NCI-H510A (cell line): ENCODE measurements at places on chromosomes 11 and 22.

- DNase-seq: peak; percentile 16
Measured at GRCh38 chr11:118790357-118791110, 430 bp downstream of the DDX6 start.

DNA sequence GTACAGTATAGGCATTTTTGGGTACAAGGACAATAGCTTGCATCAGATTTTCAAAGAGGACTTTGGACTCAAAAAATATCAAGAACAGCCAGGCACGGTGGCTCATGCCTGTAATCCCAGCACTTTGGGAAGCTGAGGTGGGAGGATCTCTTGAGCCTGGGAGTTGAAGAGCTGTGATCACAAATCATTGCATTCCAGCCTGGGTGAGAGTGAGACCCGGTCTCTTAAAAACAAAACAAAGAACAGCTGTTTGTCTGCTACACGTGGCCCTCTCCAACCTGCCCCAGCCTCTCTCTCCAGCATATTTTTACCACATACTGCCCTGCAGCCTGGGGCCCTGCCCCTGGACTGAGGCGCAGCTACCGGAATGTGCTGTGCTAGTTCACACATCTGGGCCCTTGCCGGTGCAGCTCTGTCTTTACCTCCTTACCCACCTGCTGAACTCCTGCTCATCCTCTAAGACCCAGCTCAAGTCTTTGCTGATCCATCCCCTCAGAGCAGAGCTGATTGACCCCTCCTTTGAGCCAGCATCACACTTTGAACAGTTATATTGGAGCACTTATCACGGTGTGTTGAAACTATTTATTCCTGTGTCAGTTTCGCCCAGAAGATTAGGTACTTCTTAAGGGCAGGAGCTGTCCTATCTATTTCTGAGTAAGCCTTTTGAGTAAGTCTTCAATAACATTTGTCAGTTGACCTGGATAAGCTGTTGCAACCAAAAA lies 29.4 kb downstream of the GRIK4 start:
- no peak for DNase-seq

DNA sequence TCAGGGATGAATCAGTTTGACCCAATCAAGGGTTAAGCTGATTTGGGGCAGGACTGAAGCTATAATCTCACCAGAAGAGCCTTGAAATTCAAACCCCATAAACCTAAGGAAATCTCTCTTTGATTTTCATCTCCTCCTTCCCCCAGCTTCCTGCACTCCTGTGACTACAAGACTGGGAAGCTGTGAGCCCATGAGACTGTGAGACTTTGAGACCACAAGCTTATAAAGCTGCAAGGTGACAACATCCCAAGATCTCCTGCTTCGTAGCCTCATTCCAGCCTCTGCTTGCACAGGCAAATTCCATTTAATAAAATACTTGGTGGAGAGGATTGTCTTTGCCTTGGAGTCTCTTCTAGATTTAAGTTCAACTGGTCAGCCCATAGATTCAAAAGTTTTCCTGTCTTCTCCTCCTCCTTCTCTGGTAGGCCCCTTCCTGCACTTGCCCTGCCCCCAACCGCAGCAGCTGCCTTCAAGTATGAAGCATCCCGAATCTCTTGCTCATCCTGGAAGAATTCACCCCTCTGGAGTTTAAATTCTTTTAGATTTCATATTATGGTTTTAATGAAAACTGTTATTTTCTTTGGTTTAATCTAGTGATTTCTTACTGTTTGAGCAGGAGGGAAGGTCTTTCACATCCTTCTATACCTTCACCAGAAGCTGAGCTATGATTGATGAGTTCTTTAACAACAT lies 42.1 kb downstream of the PAMR1 start:
- DNase-seq: no peak

DNA sequence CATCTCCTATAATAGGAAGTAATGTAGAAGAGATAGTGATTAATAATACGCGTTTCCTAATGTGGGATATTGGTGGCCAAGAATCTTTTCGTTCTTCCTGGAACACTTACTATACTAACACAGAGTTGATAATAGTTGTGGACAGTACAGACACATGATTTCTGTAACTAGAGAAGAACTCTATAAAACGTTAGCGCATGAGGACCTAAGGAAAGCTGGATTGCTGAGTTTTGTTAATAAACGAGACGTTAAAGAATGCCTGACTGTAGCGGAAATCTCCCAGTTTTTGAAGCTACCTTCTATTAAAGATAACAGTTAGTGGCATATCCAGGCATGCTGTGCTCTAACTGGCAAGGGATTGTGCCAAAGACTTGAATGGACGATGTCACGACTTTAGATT lies 83.3 kb downstream of the GGT1 start:
- no peak for DNase-seq

- no peak for DNase-seq
Measured at GRCh38 chr11:68928136-68928880, 24.6 kb downstream of the IGHMBP2 start.

DNA sequence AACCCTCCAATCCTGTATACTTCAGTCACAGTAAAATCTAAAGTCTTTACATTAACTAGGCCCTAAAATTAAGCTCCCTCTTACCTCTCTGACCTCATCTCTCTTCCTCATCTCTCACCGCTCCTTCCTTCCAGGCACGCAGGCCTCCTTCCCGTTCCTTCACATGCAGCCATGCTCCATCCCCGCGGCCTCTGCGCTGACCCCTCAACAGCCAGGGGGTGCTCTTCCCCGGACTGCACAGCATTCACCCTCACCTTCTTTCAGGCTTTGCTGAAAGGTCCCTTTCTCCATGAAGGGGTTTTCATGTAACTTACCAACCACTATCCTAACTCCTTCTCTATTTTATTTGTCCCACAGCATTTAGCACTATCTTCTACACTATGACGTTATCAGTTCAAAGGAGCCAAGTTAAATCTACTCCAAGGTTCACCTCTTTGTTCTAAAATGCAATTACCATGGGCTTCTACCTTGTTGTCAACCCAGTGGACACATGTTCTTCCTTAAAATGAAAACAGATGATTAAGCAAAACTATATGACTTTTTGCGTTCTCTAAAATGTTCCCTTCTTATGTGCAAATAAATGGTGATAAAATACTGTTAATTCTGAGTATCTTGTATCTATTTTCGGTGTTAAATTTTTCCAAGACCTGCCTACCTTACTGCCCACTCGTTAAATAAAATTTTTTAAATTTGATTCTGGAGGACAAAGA lies 57.8 kb upstream of the APOA1 start:
- DNase-seq: no peak

DNA sequence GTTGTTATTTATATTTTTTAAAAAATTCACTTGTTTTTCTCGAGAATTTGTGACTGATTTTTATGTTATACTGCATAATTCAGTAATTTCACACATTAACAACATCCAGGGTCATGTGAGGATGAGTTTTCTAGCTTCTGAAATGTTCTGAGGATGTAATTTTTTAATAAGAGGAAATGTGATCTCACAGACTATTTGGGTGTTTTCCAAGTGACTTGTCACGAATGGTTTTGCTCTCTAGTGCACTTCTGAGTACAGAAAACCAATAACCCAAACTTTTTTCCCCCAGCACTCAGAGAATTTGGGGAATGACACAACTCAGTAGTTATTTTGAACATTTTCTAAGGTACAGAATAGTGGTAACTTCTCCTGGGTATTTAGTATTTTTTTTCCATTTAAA lies 821.1 kb upstream of the ARHGAP42 start:
- DNase-seq: no peak

GRCh38 chr22:29469755-29470154 lies 10.3 kb upstream of the NEFH start:
- no peak for DNase-seq

DNA sequence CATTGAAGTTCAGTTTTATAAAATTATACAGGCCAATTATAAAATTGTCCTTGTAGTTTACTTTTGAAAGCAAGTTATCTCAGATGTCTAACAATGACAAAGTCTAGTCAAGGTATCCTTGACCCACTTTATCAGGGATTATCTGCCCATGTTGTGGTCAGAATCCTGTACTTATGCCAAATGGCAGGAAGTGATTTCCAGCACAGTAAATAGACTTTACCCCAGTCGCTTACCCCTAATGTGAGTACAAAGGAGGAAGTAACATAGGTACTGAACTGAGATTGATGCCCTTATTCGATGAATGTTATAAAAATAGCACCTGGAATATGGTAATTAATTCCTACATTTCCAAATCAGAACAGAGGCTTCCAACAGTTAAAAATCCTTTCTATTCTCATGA lies 355.7 kb downstream of the CNTN5 start:
- no peak for DNase-seq

- DNase-seq: peak; percentile 60
Measured at GRCh38 chr11:61892085-61892370, 683 bp upstream of the FADS3 start.

DNA sequence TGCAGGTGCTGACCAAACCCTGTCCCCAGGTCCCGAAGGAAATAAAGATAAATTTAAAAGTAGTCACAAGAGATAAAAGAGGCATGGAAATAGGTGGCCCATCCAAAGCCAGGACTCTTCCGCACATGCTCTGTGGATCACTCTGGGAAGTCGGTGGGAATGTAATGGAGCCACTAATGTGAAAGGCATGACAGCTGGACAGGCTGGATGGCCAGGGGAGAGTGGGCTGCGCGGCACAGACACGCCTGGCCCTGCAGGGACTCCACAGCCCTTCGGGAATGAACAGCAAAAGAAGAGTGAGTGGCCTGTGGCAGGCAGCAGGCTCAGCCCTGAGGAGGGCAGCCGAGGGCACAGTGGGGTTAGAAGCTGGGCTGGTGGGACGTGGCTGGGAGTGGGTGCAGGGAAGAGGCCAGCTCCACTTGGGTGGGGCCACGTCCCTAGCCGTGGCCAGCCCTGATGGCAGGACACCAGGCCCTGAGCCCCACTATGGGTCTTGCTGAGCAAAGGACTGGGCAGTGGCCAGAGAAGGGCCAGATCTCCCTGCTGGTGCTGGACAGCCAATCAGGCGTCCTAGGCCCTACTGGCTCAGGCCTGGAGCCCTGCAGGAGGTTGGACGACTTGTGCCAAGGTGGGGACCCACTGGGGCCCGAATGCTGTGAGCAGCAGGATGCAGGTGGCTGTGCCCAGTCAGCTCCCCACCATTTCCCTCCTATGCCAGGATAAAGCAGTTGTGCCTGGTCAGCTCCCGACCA lies 31.3 kb upstream of the GNB1L start:
- no peak for DNase-seq

DNA sequence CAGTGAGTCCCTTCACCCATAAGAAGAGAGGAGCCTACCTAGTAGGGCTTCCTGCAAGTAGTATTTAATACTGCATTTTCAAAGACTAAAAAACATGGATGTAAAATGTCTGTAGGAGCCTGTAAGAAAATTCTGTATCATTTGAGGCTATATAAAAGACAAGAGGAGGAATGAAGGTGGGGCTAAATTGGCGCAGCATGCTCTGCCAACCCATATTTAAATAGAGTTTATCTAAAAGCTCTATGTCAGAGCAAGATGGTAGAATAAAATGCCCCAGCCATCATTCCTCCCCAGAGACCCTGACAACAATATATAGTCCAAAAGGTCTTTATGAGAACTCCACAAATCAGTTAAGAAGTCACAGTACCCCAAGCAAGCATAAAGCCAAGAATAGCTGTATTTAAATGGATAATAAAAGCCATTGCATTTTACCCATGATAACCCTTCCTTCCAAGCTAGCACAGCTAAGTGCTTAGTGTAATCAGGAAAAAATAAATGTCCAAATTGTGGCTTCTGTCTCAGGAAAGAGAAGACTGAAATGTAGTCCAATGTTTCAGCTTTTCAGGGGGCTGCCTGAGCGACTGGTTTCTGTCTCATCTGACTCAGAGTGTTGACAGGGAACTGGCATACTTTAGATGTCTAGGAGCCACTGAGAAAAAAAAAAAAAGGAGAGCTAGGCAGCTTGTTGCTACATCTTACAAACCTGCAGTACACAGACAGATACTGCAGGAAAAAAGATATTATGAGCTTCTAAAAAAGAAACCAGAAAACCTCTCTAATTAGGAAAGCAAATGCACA lies 258.6 kb downstream of the METTL15 start:
- DNase-seq: no peak

GRCh38 chr11:2769409-2770095 lies 69.8 kb upstream of the KCNQ1OT1 start:
- DNase-seq: no peak
